GM12878 (cell line): ENCODE measurements at places on chromosomes 1 and 21. TPM values are rescaled to one million over a fixed set of nuclear protein-coding genes. Genes with fewer than 3 reads are reported as not detected.

- DNase-seq: no peak
Measured at GRCh38 chr1:202319381-202320080, 22.2 kb downstream of the UBE2T start.

GRCh38 chr1:44030605-44031251 lies 534 bp downstream of the SLC6A9 start:
- no peak for DNase-seq

- DNase-seq: peak; percentile 35
Measured at GRCh38 chr1:40313329-40313957, 3.6 kb downstream of the COL9A2 start.

DNA sequence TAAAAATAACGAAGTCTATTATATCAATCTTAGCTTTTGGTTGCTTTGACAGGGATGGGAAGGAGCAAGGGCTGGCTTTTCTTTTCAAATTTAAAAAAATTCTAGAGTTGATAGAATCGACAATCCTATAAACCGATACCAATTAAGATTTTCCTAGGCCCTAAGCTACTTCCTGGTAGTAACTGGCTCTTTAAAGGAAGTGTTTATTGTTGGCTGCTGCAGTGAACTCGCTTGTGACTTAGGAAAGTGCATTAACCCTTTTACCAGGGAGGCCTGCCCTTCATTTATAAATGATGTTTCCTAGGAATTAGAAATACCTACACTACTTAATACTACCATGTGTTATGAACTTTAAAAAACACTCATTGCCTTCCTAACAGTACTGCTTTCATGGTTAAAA lies 33.2 kb downstream of the ATP5PF start:
- DNase-seq: no peak

GRCh38 chr21:34748862-34749261 lies 80.1 kb downstream of the CLIC6 start:
- DNase-seq: no peak

- DNase-seq: no peak
Measured at GRCh38 chr1:168623003-168623828, 46.8 kb downstream of the XCL1 start.

- no peak for DNase-seq
Measured at GRCh38 chr1:66607458-66607857, 73.5 kb downstream of the SGIP1 start.

- DNase-seq: no peak
Measured at GRCh38 chr1:234484991-234485739, 6.2 kb upstream of the TARBP1 start.

DNA sequence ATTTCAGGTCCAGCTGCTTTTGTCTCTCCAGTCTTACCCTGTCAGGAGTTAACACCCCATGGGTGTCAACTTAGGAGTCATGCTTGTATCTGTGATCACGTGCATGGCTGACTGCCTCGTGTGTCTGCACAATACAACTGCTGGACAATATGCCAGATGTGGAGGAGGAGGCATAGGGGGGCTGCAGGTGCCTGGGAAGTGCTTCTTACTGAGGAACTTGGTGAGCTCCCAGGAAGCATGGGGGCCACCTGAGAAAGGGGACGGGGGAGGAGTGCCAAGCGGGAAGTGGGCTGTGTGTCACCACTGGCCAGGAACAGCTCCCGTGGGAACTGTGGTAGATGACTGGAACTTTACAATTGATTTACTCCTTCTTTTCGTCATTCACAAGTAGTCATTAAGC lies 9.5 kb downstream of the RHEX start:
- DNase-seq: no peak

DNA sequence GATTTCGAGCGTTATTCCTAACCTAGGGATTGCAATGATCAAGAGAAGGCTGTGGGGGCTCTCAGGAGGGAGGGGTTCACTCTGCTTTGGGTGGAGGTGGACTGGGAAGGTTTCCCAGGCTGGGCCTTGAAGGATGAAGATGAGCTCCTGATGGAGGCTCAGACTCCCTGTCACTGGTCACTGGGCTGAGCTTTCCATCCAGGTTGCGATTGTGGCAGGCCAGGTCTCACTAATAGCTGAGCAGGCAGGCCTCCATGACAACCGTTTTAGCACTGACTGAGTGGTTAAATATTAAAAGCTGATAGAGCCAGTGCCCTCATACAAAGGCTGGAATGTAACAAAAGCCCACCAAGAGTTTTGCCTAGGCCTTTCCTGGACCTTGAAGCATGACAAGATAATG lies 36.2 kb upstream of the EFCAB14 start:
- DNase-seq: no peak

- no peak for DNase-seq
Measured at GRCh38 chr1:89929467-89930063, 65.3 kb upstream of the ZNF326 start.

- no peak for DNase-seq
Measured at GRCh38 chr1:203661572-203661971, 34.9 kb downstream of the ATP2B4 start.

- no peak for DNase-seq
Measured at GRCh38 chr1:207868251-207868773, 42.6 kb downstream of the CD34 start.

DNA sequence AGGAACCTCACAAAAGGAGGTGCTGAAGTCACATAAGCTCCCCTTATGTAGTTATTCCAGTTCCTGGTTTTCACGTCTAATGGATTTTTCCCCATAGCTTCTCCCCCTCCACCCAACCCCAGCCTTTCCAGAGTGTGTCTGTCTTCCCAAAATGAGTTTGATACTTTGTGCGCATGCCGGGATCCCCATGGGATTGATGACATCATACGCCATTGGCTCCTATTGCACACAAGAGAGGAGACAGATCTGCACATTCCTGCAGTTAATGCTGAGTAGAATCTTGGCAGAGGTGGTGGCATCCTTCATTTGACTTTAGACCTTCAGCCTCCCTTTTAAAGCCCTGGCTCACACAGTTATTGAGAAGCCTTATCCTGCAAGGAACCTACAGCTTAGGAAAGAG lies 71.4 kb downstream of the DDR2 start:
- no peak for DNase-seq

DNA sequence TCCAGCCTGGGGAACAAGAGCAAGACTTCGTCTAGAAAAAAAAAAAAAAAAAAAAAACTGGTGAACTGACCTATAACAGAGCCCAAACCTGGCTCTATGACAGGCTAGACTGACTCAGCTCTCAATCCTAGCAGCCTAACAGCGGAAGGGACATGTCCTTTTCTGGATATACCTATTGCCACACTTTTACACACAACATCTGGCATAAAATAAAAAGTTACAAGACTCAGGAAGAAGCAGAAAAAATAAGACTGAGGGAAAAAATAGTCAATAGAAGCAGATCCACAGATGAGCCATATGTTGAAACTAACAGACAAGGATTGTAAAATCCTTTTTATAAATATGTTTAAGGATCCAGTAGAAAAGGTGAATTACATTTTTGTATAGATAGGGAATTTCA lies 57.5 kb upstream of the IPO9 start:
- no peak for DNase-seq

KRTAP6-3 gene
- total RNA-seq: not detected in 2 replicates

OR2L5 gene
- total RNA-seq: not detected in 2 replicates

FCN3 gene
- 0.28 and 0.32 TPM in 2 replicates for total RNA-seq

TMOD4 gene
- total RNA-seq: 1.2 TPM in 1 of 2 replicates, not detected in the other

SLC22A15 gene
- 0.08 and 0.21 TPM in 2 replicates for total RNA-seq

CFHR1 gene
- total RNA-seq: not detected in 2 replicates
